Vein endothelial cell (primary cell): ENCODE measurements at places on chromosomes 4 and X. TPM values are rescaled to one million over a fixed set of nuclear protein-coding genes. Genes with fewer than 3 reads are reported as not detected.

OCRL gene
- 17.4 and 18.9 TPM in 2 replicates for total RNA-seq

GLRA2 gene
- not detected in 2 replicates for total RNA-seq

STATH gene
- not detected in 2 replicates for total RNA-seq

SERPINA7 gene
- total RNA-seq: not detected in 2 replicates

KDM6A gene
- 20.2 and 23.2 TPM in 2 replicates for total RNA-seq

KCND1 gene
- 0.19 and 0.33 TPM in 2 replicates for total RNA-seq

GYG2 gene
- under 0.01 TPM in 1 of 2 replicates, not detected in the other for total RNA-seq

SHROOM4 gene
- 63.4 and 69.4 TPM in 2 replicates for total RNA-seq
